ENCODE measurements at places on chromosomes 12 and 14. TPM values are rescaled to one million over a fixed set of nuclear protein-coding genes. Genes with fewer than 3 reads are reported as not detected.

GRCh38 chr12:76374386-76375020 is 26.3 kb upstream of the BBS10 start:
- H3K4me3 ChIP-seq = no peak overlapping the region
- peaks cover 79% of the 10 kb centered on the region for H3K36me3 ChIP-seq
- H3K4me1 ChIP-seq = no peaks in the 10 kb centered on the region
- H3K27ac ChIP-seq = no peak overlapping the region
- no peak for DNase-seq

The DPPA3 gene
- not detected for total RNA-seq

GRCh38 chr12:116717466-116718437 is 20.1 kb downstream of the SPRING1 start:
- peaks cover 52% of the 10 kb centered on the region for H3K36me3 ChIP-seq
- H3K4me1 ChIP-seq = peaks cover 27% of the 10 kb centered on the region
- H3K27me3 ChIP-seq = no peaks in the 10 kb centered on the region
- peak; percentile 94 for DNase-seq
- H3K27ac ChIP-seq = peak overlapping the region; percentile 75

The AACS gene
- total RNA-seq = 16.7 TPM

The L2HGDH gene
- total RNA-seq = 9.1 TPM

The ACRBP gene
- 1.8 TPM for total RNA-seq

DNA sequence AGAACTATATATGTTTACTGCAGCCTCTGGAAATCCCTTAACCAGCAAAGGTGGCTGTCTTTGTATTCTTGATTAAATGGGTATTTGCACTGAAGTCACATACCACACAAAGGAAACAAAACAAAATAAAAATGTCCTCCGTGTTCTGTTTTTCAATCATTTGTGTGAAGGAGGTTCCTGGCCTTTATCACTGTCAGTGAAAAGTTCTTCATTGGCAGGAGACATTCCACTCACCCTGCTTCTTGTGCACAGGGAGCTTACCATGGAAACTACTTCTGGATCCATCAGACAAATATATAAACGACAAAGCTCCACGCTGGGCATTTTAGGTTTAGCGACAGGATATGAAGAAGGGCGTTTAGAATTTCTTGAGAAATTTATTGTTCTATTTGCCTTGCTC is 5.7 kb upstream of the NKX2-8 start:
- H3K4me3 ChIP-seq = no peak overlapping the region
- no peaks in the 10 kb centered on the region for H3K27me3 ChIP-seq
- H3K4me1 ChIP-seq = no peaks in the 10 kb centered on the region
- H3K27ac ChIP-seq = no peak overlapping the region
- no peaks in the 10 kb centered on the region for H3K36me3 ChIP-seq

DNA sequence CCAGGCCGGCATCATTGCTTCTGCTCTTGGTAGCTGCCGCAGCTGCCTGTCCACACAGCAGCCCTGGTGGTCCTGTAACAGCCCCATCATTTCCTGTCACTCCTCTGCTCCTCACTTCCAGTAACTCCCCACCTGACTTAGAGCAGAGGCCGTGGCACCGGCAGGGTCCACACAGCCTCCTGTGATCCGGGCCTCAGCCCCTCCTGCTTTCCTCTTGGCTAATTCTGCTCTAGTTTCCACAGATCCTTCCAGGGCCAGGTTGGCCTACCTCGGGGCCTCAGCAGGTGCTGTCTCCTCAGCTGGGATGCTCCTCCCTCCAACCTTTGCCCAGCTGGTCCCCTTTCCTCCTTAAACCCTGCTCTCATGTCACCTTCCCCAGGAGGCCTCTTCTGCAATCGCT is 80.2 kb downstream of the FZD10 start:
- H3K4me3 ChIP-seq = no peak overlapping the region
- no peaks in the 10 kb centered on the region for H3K4me1 ChIP-seq
- H3K27me3 ChIP-seq = peaks cover 13% of the 10 kb centered on the region
- no peaks in the 10 kb centered on the region for H3K36me3 ChIP-seq

The NRXN3 gene
- 71.1 TPM for total RNA-seq

The ZFHX2 gene
- total RNA-seq = 0.50 TPM

DNA sequence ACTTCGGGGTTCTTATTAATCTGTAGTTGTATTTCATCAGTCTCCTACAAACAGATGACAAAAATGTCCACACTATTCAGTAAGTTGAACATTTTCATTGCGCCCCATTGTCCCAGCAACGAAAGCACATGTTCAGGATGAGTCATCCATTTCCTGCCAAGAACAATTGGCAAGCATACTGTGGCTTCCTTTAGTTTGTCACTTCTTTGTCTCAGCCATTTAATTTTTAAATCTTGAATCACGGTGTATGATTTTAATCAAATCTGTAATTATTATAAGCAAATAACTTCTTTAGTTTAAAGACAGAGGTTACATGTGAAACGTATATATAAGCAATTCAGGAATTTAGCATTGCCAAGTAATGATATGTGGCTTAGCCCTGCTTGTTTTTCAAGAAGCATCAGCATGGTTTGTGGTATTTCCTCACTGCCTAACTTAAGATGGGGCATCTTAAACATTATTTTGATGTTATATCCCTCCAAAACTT is 211.3 kb upstream of the KRR1 start:
- no peak overlapping the region for H3K4me3 ChIP-seq
- H3K27me3 ChIP-seq = no peaks in the 10 kb centered on the region
- peak overlapping the region; percentile 57 for H3K27ac ChIP-seq
- no peaks in the 10 kb centered on the region for H3K36me3 ChIP-seq
- peaks cover 49% of the 10 kb centered on the region for H3K4me1 ChIP-seq

- peak; percentile 93 for DNase-seq
- peaks cover 39% of the 10 kb centered on the region for H3K4me1 ChIP-seq
- H3K36me3 ChIP-seq = peaks cover 29% of the 10 kb centered on the region
- H3K27ac ChIP-seq = peak overlapping the region; percentile 89
- H3K4me3 ChIP-seq = peak overlapping the region; percentile 96
- H3K27me3 ChIP-seq = no peaks in the 10 kb centered on the region
Measured at GRCh38 chr12:130870442-130871285, 1.2 kb upstream of the RAN start.

The LALBA gene
- total RNA-seq = not detected

The PTPRB gene
- total RNA-seq = 22.0 TPM

The GLTP gene
- total RNA-seq = 37.0 TPM

DNA sequence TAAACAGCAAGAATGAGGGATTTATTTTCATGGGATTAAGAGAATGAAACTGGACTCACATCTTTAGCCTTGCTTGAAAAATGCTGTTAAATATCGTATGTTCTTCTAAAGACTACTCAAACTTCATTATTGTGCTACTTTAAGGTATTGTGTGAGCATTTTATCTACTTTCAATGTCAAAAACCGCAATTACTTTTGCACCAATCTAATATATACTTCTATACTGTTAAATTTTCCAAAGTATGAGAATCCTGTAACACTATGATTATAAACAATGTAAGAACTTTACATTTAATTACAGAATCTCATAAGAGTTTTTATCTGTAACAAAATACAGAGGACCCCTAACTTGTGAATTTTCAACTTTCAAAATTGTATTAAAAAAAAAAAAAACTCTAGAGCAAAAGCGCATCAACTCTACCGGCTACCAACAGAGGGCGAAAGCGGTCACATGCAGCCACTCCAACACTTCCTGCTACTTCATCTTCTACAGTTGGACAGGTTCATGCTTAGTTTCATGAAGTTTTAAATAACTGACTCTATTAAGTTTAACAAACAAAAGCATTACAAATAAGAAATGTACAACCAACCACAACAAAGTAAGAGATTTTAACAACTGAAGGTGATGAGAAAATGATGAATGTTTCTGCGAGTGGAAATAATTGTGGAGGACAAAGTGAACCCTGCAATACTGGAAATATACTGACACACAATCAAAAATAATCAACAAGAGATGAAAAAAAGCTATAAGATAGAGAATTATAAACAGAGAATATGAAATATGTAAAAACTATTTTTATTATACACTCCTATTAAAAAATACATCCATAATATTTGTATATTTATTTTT is 210.9 kb downstream of the MED13L start:
- H3K36me3 ChIP-seq = no peaks in the 10 kb centered on the region
- DNase-seq = no peak
- H3K4me1 ChIP-seq = peaks cover 58% of the 10 kb centered on the region
- H3K27me3 ChIP-seq = no peaks in the 10 kb centered on the region
- H3K27ac ChIP-seq = no peak overlapping the region
- no peak overlapping the region for H3K4me3 ChIP-seq

DNA sequence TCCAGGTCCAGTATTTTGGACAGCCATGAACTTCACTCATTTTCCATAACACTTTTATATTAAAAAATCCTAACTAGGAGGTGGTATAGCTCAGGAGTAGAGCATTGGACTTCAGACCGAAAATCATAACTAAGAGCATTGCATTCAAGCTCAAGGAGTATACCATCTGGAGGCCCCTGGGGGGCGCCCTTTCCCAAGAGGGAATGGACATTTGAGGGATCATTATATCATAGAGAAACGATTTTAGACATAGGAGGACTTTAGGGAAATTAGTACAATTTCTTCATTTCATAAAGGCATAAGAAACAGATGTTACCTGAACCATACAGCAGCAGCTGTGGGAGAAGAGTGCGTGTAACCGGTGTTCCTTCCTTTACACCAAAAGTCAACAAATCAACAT is 5.2 kb upstream of the ATG14 start:
- H3K27me3 ChIP-seq = no peaks in the 10 kb centered on the region
- H3K4me1 ChIP-seq = peaks cover 5% of the 10 kb centered on the region
- DNase-seq = no peak
- H3K27ac ChIP-seq = no peak overlapping the region

DNA sequence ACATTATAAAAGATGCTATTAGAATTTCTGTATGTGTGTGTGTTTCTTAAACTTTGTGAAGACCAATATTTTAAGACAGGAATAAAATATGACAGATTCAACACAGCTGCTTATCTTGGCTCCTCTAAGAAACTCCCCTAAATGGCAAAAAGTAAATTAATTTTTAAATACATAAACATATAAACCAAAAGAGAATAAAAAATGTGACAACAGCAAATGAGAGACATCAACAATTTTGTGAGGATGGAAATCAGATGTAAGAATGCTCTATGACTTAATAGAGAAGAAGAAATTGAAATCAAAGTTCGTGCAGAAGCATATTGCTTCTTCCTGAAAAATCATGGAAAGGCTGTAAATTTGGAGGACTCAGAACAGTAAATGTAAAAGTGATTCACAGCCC is 1083.8 kb downstream of the FLRT2 start:
- H3K27ac ChIP-seq = no peak overlapping the region
- no peaks in the 10 kb centered on the region for H3K27me3 ChIP-seq
- H3K36me3 ChIP-seq = no peaks in the 10 kb centered on the region
- no peak overlapping the region for H3K4me3 ChIP-seq
- DNase-seq = no peak
- H3K4me1 ChIP-seq = no peaks in the 10 kb centered on the region

- no peaks in the 10 kb centered on the region for H3K4me1 ChIP-seq
- H3K36me3 ChIP-seq = no peaks in the 10 kb centered on the region
- H3K4me3 ChIP-seq = no peak overlapping the region
- no peaks in the 10 kb centered on the region for H3K27me3 ChIP-seq
Measured at GRCh38 chr12:68012712-68013111, 23.5 kb downstream of the IFNG-AS1 start.

Data from esophagus muscularis mucosa (tissue), 4 donors.